Activated CD8-positive, alpha-beta T cell treated with anti-CD3 and anti-CD28 coated beads for 36 hours (primary cell): ENCODE measurements at places on chromosomes 2 and 18. TPM values are rescaled to one million over a fixed set of nuclear protein-coding genes. Genes with fewer than 3 reads are reported as not detected.

PTPN4 gene
- 40.2 TPM for total RNA-seq

DCAF17 gene
- 20.1 TPM for total RNA-seq

RTKN gene
- 1.6 TPM for total RNA-seq

DNA sequence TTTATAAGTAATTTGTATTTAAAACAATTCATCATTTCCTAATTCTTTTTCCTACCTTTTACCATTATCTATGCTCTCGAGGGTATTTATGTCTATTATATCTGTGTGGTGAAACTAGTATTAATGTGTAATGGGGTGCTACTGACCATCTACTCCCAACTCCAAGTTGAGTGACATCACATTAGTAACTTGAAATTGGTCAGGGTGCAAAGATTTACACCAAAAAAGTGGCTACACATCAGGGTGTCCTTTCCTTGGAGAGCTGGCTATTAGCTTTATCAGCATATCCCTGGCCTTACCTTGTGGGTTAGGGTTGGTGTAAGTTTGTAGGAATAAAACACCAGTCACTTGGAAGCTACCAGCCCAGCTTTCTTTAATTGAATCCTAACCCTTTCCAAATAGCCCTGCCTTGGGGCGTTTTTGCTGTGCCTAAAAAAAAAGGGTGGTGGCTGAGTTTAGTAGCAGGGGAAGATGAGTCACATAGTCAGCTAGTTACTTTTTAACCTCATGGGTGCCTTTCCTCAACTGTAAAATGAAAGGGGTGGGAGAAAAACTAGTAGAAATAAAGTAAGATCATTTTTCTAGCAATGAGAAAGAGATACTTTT, 14.0 kb downstream of the ANXA4 start:
- no peak overlapping the region for H3K27ac ChIP-seq
- no peaks in the 10 kb centered on the region for H3K27me3 ChIP-seq
- no peak for DNase-seq
- peaks cover 7% of the 10 kb centered on the region for H3K4me1 ChIP-seq

GRCh38 chr2:54642677-54643430, 80.6 kb upstream of the EML6 start:
- no peak for DNase-seq
- peaks cover 12% of the 10 kb centered on the region for H3K4me1 ChIP-seq
- no peak overlapping the region for H3K4me3 ChIP-seq
- no peak overlapping the region for H3K27ac ChIP-seq
- peaks cover 50% of the 10 kb centered on the region for H3K36me3 ChIP-seq

- H3K4me3 ChIP-seq = no peak overlapping the region
- no peaks in the 10 kb centered on the region for H3K4me1 ChIP-seq
- H3K27ac ChIP-seq = no peak overlapping the region
- no peak for DNase-seq
- H3K36me3 ChIP-seq = no peaks in the 10 kb centered on the region
- H3K27me3 ChIP-seq = peaks cover 1% of the 10 kb centered on the region
Measured at GRCh38 chr2:205787761-205788160, 105.5 kb downstream of the NRP2 start.

DNA sequence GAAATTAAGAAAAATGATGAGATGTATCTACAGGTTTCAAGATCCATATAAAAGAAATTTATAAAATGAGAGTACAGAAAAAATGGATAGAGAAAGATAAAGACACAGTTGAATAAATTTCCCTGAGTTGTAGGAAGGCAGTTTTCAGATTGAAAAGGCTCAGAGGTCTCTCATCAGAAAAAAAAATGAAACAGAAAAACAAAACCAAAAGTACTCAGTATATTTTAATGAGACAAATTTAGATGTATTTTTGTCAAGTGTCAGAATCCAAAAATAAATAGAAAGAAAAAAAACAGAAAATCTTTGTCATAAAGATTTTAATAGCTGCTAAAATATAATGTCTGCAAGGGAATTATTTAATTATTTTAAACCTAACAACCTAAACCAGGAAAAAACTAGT, 520.5 kb downstream of the KCNJ3 start:
- no peaks in the 10 kb centered on the region for H3K27me3 ChIP-seq
- no peak for DNase-seq
- H3K36me3 ChIP-seq = no peaks in the 10 kb centered on the region
